ENCODE measurements at places on chromosomes 1 and 21.

DNA sequence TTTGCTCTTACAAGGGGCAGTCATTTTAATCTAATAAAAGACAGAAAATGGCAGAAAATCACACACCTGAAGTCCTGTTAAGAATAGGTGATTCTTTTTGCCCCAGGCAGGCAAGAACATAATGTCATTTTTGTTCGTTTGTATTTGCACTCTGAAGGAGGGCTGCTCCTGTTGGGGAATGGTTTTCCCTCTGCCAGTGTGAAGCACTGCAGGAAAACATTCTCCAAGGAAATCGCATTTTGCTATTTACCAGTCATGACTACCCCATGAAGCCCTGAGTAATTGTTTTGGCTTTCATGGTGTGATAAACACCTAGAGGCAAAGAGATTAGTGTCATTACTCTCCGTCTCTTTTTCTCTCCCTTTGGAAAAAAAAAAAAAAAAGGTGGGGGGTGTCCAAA lies 345.5 kb downstream of the NTNG1 start:
- no peak for DNase-seq

- DNase-seq = no peak
Observed at GRCh38 chr1:85128316-85128715, 72.5 kb downstream of the SYDE2 start.

DNA sequence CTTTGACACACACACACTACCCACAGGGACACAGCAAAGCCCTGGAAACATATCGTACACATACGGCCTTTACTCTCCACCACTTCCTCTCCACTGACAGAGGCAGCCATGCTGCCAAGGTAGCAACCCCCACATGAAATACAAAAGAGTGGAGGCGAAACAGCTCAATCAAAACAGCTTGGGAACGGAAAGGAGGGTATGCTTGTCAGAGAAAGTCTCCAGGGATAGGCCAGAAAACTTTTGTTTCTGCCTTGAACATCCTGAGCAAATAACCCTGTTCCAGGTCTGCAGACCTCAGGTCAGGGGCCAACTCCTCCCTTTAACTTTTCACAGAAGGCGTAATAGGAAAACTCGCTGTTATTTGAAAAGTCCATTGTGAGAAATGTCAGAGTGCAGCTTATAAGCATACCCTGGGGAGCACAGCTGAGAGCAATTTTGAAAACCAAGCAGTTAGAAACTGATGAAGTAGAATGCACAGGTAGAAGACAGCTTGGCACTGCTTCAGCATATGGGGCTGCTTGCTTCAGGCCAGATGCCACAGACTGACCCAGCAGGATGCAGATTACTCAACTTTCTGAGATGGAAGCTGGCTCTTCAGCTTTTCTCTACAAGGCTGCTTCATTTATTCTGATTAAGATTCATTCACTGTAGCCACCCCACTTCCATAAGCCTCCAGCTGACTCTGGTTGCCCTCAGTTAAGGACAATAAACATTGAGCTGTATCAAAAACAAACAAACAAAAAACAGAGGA lies 18.0 kb downstream of the KIAA0319L start:
- no peak for DNase-seq

DNA sequence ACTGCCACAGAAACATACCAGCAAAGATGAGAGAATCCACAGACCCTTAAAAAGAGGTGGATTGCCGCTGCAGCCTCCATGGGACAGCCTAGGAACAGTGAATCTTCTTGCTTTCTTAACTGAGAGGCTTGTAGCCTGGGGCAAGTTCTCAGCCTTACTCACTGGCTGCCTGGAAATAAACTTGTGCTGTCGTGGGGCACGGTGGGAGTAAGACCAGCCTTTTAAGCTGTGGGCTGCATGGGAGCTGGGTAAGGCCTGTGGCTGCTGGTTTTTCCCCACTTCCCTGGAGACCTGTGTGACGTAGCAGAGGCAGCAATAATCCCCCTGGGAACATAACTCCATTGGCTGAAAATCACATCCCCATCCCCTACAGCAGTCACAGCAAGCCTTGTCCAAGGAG lies 30.8 kb downstream of the CD2 start:
- DNase-seq = no peak

GRCh38 chr1:60978421-60979357 lies 103.7 kb upstream of the NFIA start:
- DNase-seq = no peak

- no peak for DNase-seq
Observed at GRCh38 chr1:44263568-44264450, 50.5 kb downstream of the DMAP1 start.

GRCh38 chr1:82269431-82269830 lies 468.7 kb downstream of the ADGRL2 start:
- no peak for DNase-seq

GRCh38 chr1:57860325-57860724 lies 436.5 kb upstream of the DAB1 start:
- DNase-seq = no peak

DNA sequence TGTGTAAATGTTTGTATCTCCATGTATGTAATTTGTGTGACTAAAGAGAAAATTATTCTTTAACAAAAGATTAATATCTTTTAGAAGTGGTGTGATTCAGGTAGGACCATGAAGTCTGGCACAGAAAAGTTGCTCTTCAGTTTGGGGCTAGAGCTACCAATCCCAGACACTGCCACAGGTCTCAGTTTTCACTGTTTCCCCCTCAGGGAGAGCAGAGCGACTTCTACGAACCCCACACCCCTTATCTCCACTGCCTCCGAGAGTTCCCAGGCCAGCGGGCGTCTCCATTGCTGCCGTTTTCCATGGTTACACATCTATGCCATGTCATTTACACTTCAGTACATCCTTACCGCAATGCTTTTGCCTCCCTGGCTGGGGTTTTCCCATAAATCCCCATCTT lies 93.0 kb upstream of the SMYD2 start:
- DNase-seq = no peak

DNA sequence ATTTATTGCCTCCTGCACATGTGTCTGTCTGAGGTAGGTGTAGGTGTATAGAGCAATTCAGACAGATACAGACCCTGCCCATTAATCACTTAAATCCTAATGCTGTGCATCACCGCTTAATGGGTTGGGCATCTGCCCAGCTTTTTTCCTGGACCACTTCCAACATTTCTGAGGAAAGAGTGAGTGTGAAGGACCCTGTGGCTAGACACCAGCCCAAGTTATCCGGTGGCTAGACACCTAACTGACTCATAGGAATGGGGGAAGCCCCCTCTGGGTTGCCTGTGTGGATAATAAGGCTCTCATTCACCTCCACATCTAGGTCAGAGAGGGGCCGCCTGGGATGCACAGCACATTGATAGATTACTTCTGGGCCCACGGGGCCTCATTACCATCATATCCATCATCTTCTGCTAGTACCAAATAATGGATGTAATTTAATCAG lies 121.1 kb upstream of the RAVER2 start:
- no peak for DNase-seq

- DNase-seq = no peak
Observed at GRCh38 chr1:35835398-35835797, 27.6 kb downstream of the AGO4 start.

DNA sequence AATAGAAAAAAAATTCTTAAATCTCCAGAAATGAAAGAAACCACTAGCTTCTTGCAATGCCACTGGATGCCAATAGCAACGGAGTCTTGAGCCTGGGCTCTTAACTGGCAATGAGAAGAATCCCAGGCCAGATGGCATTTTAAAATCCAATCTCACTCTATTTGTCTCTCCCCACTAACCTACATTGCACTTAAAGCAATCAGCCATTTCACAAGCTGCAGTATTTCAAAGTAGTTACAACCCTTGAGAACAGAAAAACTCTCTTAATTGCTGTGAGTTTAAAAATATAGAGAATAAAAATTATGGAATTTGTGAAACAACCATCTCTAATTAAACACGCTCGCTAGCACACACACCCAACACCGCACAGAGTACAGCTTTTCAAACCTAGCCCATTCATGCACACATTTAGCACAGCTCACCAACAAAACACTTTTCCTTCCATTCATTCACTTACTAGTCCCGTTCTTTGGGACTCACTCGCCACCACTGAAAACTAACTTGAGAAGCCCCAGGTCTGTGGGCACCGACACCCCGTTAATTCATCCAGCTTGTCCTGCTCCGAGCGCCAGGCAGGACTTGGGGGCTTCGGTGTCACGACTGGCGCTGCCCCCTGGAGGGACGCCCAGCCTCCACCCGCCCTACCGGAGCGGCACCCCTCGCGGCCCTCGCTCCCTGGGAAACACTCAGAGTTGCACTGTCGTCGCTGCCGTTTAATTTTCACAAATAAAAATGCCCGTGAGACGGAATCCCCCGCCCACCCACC lies 1.0 kb downstream of the DDAH1 start:
- no peak for DNase-seq

DNA sequence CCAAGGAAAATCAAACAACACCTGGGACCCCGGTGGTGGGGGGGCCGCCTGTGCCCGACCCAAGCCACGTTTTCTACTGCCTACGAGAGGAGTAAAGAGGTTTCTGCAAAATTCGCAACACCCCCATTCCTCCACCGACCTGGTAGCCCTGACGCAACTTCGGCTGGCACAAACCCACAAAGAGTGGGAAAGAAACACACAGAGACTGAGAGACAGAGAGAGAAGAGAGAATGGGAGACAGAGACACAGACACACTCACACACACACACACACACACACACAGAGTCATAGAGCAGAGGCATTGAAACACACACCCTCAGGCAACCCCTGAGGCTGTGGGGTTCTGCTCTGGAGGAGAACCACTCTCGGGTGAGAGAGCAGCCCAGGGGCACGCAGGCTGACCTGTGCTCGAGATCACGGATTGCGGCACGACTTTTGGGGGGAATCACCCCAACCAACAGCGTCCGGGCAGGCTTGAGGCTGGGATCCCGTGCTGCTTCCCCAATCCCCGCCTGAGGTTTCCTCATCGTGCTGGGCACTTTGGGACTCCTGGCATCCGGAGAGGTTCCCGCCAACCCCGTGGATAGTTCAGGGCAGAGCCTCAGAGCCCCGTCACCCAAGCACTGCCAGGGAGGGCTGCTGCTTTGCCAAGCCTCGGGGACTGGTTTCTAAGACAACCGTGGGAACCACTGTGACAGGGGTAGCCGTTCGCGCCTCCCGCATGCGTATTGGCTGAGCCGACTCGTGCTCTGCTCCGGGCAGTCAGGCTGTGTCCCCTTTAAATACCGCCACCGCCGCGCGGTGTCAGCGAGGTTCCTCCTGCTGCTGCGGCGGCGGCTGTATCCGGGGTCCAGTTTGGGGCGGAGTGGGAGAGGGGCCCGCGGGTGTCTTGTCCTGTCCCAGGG lies 682.4 kb upstream of the TPTE start:
- no peak for DNase-seq

- DNase-seq = no peak
Observed at GRCh38 chr1:23029337-23029736, 10.1 kb downstream of the KDM1A start.

GRCh38 chr1:90963651-90964050 lies 58.2 kb downstream of the ZNF644 start:
- DNase-seq = no peak

DNA sequence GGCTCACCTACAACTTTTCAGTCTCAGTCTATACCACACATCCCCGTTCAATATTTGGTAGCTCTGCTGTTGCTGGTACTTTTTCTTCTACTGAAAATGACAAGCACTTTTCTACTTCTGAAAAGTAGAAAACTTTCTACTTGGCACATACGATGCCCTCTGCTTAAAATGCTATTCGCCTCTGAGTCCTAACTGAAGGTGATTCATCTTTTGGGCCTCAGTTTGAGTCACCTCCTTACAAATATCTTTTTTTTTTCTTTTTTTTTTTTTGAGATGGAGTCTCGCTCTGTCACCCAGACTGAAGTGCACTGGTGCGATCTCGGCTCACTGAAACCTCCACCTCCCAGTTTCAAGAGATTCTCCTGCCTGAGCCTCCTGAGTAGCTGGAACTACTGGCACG lies 136.0 kb upstream of the CYYR1 start:
- no peak for DNase-seq

- DNase-seq = no peak
Observed at GRCh38 chr1:115536279-115536816, 105.4 kb upstream of the VANGL1 start.

DNA sequence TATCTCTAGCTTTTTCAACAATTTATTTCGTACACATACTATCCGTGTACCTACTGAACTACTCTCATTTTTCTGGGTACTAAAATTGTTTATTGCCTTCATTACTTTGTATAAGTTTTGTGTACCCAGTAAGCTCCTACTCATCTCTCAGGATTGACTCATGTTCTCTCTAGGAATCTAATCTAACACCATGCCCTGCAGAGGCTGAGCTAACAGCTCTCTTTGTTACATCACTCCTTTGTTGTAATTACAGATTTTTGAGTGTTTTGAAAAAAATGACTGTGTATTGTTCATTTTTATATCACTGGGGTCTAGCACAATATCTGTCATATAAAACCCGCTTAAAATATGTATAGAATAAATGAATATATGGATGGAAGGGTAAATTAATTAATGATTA lies 167.1 kb downstream of the ATP6V1G3 start:
- DNase-seq = no peak

- DNase-seq = no peak
Observed at GRCh38 chr1:234729561-234730474, 119.8 kb upstream of the IRF2BP2 start.

DNA sequence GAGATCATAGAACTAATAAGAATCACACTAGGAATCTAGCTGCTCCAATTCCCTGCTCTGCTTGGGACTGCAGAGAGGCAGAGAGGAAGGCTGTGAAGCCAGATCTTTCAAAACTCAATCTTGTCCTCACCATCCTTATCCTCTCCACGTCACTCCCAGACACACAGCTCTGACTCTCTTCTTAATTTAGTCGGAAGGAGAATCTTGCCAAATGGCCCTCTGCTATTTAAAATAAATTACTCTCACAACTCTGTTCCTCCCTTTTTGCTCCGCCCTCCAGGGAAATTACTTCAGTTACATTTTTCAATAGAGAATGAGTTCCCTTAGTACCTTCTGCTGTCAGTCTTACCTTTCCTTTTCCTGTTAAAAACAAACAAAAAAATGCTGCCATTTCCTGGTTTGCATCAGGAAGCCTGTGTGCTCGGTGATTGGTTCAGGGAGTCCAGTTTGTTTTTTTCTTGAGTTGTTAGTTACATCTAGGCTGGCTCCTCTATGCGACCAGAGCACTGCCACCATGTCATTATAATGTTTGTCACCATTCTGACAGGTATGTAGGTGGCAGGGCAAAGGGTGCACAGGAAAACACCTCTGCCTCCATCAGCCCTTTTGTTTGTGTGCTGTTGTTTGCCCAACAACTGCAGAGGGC lies 80.1 kb downstream of the FCRL5 start:
- no peak for DNase-seq

DNA sequence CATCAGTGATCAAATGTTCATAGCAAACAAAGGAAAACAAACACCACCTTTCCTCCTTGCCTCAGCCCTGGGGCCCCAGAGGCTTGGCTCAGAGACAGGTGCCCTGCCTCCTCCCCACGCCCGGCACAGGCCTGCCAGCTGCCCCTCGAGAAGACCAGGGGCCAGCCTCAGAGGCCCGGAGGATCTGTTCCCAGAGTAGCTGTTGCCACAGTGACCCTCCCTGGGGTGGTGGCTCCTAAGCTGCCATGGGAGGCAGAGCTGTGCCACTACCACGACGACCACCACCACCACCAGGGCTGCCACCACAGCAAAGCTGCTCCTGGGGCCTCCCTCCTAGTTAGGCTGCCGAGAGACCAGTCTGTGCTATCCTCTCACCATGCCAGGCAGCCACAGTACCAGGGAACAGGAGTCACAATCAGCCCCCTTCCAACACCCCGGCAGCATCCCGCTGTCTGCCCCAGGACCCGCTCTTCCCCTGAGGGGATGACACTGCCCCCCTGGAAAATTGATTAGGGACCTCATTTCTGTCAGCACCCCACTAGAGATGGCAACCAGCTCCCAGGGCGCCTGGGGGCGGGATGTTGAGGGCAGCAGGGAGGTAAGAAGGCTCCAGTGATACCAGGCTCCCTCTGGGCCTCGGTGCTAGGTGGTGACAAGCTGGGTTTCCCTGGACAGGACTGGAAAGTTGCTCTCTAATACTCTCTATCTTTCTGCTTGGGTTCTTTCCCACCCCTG lies 30.5 kb downstream of the KCNC4 start:
- DNase-seq = no peak
